ENCODE measurements at places on chromosomes 1 and 21.

GRCh38 chr1:109772658-109773202, 9.0 kb upstream of the EPS8L3 start:
- DNase-seq: no peak

DNA sequence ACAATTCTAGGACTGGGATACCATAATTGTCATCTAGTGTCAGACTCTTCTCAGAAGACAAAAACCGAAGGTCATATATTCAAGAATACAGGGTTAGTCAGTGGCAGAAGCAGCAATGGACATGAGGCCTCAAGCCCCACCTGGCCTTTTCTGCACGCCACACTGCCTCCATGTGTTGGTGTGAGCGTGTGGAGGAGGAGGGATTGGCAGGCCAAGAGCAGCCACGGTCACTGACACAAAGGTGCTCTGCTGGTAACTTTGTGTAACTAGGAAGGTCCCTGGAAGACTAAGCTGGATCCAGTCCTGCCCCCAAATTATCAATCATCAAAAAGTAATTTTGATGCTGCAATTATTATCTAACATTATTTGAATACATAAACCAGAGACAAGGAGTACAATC, 34.9 kb downstream of the HSF2BP start:
- DNase-seq: no peak

DNA sequence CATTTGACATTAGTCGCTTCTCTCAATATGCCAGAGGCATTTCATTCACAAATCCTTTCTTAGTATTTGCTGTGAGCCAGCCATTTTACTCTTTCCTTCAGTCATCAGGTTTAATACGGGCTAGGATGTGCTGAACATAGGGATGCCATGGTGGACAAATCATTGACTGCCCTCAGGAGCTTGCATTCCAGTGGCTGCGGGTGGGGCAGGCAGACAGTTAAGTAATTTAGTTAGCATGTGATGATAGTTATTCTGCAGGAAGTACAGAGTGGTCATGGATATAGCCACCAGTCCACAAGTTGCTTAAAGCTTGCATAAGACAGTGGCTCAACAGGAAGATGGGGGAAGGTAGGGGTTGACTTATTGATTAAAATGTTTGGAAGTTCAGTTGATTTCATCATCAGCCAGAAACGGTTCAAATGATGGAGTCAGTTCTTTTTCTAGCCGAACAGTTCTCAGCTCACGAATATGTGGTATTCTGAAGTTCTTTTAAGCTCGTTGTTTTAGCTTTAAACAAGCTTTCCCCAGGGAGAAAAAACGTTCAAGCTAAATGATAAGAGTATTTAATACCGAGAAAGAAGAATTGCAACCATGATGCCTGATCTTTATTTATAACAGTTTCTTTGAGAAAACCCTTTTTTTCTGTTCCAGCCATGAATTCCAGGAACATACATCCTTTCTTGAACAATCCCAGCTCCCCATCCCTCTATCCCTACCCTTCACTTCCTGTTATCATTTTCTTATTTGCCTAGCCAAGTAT, 1.4 kb downstream of the SLC22A15 start:
- no peak for DNase-seq

DNA sequence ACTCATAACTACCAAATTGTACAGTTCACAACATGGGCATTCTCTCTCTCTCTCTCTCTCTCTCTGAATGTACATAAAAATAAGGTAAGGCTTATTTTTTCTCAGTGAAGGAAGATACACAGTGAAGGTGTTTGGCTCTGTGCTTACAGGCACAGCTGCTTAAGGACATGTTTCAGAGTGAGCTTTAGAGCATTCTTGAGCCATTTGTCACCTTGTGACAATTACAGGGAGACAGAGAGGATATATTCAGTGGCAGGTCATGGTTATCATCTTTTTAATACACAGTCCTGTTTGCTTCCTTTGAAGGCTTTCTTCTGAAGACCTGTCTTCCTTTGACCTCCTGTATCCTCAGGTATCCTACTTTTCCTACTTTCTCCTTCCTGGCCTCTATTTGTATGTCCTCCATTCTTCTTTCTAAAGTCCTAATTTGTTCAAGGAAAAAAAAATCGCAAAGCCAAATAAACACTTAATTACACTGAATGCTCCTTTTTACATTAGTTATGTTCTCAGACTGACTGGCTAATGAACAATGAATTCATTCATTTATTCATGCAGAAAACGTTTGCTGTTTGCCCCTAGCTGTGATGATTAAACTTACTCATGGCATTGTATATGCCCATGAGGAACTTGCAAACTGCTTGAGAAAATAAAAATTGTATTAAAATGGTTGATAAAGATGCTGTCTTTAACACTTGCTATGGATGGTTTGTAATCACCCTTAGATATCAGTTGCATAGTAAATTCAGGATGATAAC, 33.4 kb downstream of the HSD17B7 start:
- no peak for DNase-seq

DNA sequence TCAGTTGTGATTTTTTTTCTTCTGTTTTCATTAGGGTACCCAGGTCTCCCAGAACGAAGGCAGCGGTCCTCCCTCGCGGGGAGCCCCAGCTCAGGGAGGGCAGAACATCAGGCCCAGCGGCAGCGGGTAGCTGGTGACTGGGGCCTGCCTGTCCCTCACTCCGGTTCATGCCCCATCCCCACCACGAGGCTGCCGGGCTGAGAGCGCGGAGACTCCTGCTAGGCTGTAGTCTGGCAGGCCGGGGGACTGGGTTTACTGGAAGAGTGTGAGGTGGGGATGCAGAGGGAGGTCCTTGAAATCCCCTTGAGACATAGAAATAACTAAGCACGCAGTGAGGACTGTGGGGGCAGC, 10.5 kb downstream of the BRINP2 start:
- no peak for DNase-seq

DNA sequence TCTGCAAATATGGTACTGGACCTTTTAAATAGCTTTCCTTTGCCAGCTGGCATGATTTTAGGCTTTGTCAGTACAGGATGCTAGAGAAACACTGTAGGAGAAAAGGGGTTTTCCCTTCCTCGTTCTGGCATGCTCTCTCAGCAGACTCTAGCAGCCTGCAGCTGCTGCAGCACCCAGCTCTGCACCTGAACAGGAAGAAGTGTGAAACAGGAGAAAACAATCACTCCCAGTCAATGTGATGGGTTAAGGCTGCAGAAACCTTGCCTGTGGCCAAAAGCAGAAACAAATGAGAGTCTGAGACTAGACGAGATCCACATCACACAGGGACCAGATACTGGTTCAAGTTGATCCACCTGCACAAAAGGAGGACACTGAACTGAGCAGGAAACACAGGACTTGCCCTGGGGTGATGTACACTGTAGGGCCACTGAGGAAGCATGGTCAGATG, 21.2 kb downstream of the OVGP1 start:
- no peak for DNase-seq

DNA sequence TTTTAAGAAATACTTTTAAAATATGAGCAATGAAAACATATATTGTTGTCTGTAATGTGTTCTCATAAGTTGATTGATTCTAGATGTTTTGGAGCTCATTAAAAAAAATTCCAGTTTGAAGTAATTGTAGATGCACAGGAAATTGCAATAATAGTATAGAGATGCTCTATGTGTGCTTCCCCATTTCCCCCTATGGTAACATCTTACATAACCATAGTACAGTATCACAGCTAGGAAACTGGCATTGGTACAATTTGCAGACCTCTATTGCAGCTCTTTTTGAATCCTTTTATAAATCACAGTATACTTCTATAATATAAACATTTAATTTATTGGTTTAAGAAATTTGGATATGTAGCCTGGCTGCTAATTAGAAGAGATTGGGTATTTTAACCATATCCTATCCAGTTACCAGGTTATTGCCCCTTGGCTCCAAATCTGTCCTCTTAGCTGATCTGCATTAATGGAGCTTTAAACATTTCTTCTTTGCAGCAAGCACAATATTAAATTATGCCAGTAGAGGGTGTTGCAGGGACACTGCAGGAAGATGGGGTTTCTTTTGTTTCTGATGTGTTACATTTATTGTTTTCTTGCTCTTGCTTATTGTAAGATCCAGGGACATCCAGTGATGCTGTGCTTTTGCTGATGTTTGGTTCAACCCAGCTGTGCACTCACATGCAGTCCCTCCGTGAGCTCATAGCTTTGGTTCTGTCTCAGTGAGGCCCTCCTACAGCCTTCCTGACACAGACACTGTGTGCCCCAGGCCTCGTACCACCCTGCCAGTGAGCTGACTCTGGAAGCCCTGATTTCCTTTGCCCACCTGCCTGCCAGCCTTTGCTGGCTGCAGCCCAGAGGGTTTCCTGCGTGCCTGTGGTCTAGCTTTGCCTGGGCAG, 103.3 kb downstream of the RABGAP1L start:
- DNase-seq: peak; percentile 41

Measured in HFF-Myc (cell line).